ENCODE measurements at places on chromosomes 5 and 9. TPM values are rescaled to one million over a fixed set of nuclear protein-coding genes. Genes with fewer than 3 reads are reported as not detected.

GABRA1 gene
- total RNA-seq: not detected

FAT2 gene
- total RNA-seq: 0.05 TPM

LCN1 gene
- not detected for total RNA-seq

C1QTNF2 gene
- total RNA-seq: 2.5 TPM

NME5 gene
- total RNA-seq: 0.25 TPM

GADD45G gene
- total RNA-seq: 0.32 TPM

CRB2 gene
- total RNA-seq: not detected

PLAC8L1 gene
- total RNA-seq: not detected
